ENCODE measurements at places on chromosomes 2 and 18. TPM values are rescaled to one million over a fixed set of nuclear protein-coding genes. Genes with fewer than 3 reads are reported as not detected.

GIGYF2 gene
- total RNA-seq, result 74.0 TPM

DNA sequence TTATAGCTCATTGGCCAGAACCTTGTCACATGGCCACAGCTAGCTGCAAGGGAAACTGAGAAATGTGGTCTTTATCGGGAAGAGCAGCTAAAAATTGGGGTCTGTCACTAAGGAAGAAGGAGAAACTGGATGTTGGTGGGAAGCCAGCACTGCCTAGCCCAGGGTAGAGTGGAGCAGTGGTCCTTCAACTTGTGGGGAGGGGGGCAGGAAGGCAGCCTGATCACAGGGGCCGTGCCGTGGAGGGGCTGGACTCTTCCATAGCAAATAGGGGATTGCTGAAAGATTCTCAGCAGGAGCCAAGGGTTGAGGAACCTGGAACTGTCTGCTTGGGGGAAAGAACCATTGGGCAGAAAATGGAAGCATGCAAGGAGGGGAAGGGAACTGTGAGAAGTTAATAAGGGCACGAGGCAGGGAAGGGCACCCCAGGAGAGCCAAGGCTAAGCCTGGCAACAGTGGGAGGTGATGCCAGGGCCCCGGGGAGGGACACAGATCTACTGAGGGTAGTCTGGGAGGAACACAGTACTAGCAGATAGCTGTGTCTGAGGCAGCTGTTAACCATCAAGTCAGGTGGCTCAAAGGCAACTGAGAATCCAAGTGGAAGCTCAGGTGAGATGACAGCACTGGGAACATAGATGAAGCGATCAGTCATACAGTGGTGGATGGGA, 5.9 kb upstream of the NEURL3 start:
- DNase-seq, result no peak

SERPINB5 gene
- not detected for total RNA-seq

GMCL1 gene
- total RNA-seq, result 16.1 TPM

DNA sequence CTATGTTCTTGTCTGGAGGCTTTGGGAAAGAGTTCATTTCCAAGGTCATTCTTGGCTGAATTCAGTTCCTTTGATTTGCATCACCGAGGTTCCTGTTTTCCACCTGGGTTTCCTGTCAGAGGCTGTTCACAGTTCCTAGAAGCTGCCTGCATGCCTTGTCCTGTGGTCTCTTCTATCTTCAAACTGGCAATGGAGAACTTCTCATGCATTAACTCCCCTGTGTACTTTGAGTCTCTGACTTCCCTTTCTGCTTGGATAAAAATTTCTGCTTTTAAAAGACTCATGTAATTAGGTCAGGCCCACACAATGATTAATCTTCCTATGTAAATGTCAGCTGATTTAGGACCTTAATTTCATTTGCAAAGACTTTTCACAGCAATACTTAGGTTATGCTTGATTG, 499.3 kb upstream of the FANCL start:
- DNase-seq, result no peak

CDH7 gene
- total RNA-seq, result 0.19 TPM

MLPH gene
- total RNA-seq, result 3.4 TPM

Data from aorta (tissue), 5 donors.